Activated T-cell treated with anti-CD3 and anti-CD28 coated beads, Interleukin-2, amount 50 U/mL, for 72 hours (primary cell): ENCODE measurements at places on chromosomes 2 and 18.

- no peak for DNase-seq
Measured at GRCh38 chr2:99689145-99689742, 199.4 kb upstream of the REV1 start.

DNA sequence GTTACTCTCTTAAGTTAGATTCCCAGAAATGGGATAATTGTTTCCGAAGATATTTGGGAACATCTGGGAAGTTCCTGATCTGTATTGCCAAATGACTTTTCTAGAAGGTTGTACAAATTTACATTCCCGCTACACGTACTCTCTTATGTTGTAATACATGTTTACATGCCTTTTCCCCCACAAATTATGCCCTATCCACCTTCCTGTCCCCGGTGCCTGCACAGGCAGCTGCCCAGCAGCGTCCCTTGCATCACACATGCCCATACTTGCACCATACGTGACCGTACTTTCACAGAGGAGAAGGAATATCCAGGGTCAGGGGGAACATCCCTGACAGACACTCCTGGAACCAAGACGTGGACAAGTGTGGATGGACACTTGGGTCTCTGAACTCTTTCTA is 24.2 kb upstream of the KLF11 start:
- DNase-seq, result no peak

DNA sequence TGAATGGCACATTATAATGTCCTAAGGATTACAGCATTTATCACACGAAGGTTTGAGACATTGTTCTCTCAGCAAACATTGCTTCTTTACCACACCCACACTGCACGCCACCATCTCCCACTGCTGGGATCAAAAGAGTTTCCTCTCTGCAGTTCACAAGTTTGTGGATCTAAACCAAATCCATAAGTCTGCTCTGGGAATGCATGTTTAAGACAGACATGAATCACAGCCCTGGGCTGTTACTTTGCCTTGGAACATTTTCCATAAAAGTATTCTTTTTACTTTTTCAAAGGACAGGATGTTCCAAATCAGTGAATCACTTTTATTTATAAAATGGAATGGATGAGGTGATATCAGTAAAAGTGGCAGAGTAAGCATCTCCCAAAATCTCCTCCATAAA is 36.1 kb downstream of the STPG4 start:
- no peak for DNase-seq

- DNase-seq, result no peak
Measured at GRCh38 chr18:74222710-74223494, 68.9 kb downstream of the CYB5A start.

GRCh38 chr2:170701011-170701410 is 14.1 kb upstream of the SP5 start:
- no peak for DNase-seq

GRCh38 chr18:25056429-25056828 is 295.5 kb downstream of the ZNF521 start:
- DNase-seq, result no peak

DNA sequence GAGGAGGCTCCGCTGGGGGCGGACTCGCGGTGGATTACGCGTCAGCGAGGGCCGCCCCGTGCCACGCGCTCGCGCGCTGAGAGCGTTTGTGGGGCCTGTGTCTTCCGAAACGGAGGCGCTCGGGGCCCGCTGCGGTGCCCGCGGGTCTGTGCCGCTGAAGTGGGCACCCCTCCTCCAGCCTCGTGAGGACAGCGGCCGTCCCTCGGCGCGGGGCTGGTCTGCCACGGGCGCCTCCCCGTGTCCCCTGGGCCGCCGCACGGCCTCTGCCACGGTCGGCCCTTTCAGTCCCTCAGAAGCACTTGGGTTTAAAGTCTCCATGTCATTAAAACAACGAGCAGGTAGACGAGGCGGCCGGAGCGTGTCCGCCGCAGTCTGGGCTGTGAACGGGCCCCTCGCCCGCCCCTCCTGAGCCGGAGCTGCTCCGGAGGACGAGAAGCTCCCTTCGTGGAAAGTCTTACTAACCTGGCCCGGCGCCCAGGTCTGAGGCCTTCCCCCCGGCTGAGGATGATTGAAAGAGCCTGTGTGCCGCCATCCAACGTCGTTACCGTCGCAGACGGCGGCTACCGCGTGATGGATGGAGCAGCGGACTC is 97.6 kb downstream of the NFATC1 start:
- DNase-seq, result no peak

DNA sequence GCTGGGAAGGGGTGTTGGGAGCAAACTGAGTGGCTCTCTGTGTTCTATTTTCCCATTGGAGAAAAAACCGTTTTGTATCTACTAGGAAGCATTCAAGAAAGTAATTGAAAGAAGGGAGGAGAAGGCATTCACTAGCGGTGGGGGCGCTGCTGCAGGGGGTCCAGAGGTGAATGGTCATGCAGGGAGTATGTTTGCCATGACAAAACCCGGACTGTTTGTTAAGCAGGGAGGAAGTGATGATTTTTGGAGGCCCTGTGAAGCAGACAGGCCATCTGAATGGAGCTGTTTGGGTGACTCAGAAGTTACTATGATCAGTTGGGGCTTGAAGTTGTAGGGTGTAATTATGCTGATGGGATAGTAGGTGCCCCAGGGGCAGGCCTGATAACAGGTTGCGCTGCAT is 7.0 kb downstream of the TAF4B start:
- no peak for DNase-seq

DNA sequence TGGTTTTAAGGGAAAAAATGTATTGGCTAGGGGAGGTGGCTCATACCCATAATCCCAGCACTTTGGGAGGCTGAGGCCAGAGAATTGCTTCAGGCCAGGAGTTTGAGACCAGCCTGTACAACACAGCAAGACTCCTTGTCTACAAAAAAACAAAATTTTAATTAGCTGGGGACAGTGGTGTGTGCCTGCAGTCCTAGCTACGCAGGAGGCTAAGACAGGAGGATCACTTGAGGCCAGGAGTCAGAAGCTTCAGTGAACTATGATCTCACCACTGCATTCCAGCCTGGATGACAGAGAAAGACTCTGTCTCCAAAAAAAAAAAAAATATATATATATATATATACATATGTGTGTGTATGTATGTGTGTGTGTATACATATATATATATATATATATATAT is 18.5 kb downstream of the CCDC88A start:
- no peak for DNase-seq

- DNase-seq, result no peak
Measured at GRCh38 chr2:77649856-77650255, 127.7 kb upstream of the LRRTM4 start.

DNA sequence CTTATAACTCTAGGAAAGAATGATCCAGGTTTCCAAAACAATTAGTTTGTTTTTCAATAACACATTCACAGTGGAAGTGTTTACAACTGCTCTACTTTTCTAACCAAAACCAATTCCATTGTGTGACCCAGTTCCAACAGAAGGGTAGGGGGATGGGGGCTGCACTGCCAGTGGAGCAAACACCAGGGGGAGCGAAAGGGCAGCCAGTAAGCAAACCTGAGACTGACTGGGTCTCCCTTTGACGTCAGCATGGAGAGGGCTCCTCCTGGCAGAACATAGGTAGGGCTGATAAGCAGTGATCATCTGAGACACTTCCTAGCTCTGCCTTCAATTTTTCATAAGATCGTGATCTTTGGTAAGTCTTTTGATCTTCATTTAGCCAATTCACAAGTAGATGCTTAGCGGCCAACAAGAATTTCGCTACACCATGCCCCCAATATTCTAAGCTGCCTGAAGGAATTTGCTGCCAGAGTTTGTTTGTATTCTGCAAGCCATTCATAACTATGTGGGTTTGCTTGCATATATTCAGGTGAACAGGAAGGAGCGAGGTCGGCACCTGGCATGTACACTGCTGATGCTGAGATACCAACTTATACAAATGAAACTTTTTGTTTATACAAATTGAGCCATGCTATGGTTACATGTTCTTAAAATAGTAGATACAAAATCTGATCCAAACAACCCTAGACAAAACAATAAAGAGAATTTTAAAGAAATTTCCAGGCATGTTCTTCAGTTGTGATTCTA is 45.9 kb downstream of the ST6GAL2 start:
- DNase-seq, result peak; percentile 1

GRCh38 chr2:449246-450067 is 161.6 kb upstream of the ALKAL2 start:
- DNase-seq, result no peak

DNA sequence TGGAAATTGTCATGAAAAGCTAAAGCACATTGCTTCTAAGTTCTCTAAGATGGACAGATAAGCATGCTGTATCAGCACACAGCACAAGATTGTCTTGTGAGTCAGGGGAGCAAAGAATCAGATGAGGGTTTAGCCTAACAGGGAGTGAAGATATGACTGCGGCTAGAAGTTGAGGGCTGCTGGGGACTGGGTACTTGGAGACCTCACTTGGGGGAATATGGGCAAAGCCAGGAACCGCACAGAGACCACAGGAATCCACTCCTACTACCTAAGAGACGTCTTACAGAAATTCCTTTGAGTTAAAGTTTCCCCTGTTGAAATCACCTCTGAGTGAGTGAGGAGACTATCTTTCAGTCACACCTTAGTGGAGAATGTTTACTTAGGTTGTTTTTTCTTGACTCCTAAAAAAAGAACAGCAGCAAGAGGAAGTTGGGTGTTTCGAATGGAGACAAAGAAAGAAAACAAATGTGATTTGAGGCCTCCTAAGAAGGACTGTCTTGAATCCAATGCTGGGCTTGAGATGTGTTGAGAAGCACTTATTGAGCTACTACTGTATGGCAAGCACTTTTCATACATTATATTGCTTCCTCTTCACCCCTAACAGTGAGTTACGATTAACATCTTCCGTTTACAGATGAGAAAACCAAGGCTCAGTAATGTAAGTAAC is 100.7 kb downstream of the ANKRD44 start:
- peak; percentile 78 for DNase-seq

GRCh38 chr2:96407919-96408550 is 72.5 kb downstream of the NCAPH start:
- DNase-seq, result no peak

- DNase-seq, result no peak
Measured at GRCh38 chr2:68435615-68436014, 31.5 kb downstream of the FBXO48 start.

DNA sequence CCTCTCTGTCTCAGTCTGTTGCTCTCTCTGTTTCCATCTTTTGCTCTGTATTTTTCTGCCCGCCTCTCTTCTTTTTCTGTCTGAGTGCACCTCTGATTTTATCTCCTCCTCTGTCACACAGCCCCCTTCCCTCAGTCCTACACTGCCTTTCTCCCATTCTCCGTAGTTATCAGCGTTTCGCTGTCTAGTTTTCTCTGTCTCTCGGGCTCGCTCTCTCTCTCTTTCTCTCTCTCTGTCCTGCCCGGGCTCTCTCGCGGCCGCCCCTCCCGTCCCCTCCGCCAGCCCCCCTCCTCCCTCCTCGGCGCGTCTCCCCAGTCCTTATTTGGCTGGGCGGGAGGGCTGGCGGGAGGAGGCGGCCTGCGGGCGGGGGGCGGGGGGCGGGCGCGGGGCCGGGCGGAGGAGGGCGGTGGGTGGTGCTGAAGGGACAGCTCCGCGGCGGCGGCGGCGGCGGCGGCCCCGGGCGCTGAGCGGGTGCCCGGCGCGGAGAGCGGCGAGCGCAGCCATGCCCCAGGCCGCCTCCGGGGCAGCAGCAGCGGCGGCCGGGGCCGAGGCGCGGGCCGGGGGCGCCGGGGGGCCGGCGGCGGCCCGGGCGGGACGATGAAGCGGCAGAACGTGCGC is at the start of gene KCNK3:
Gene KCNK3 (plus strand): TSS at position 444 of the 618 bp plus-strand sequence. CDS start 154 bp downstream, at position 598.
- DNase-seq, result peak; percentile 49

GRCh38 chr2:149020432-149020851 is 18.1 kb upstream of the LYPD6B start:
- DNase-seq, result no peak

DNA sequence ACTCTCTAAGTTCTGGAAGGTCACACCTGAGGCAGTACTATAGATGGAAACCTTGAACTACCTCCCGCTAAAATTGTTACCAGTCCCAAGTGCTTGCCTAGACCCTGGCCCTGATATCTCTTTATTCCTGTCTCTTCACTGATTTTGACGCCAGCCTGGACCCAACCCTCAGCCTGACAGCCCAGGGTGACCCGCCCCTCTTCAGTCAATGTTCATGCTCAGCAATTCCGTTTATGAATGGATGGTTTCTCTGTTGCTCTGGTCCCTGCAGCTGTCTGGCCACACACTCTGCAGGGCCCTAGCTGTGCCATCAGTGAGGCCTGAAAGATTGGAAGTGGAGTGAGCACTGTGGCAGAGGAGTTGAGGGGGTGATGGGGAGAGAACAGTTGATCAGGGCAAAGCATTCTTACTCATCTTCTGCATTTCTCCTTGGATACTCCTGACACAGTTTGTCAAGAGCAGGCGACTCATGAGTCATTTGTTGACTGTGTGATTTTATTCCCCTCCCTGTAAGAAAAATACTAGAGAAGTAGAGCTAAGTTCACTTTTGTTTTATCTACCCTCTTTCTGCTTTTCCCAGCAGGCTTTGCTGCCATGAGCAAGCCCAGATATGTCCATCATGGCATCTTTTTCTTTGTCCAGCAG is 46.0 kb downstream of the NPAS2 start:
- DNase-seq, result no peak

- no peak for DNase-seq
Measured at GRCh38 chr2:182729710-182730339, 13.8 kb downstream of the DNAJC10 start.

DNA sequence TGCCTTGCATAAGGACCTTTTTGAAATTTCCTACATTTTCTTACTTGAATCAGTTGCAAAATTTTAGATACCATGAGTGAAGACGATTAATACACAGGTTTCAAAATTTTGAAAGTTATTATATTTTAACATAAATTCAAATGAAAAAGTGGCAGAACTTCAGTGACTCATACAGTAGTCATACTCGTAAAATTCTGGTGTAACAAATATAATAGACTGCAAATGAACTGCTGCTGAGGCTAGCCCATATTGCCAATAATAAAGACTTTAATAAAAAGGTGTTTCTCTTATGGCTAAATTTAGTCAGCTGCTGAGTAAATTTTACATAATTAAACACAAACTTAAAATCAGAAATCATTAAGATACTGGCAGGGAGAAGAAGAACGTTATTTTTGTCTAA is 36.9 kb downstream of the MSH6 start:
- no peak for DNase-seq

DNA sequence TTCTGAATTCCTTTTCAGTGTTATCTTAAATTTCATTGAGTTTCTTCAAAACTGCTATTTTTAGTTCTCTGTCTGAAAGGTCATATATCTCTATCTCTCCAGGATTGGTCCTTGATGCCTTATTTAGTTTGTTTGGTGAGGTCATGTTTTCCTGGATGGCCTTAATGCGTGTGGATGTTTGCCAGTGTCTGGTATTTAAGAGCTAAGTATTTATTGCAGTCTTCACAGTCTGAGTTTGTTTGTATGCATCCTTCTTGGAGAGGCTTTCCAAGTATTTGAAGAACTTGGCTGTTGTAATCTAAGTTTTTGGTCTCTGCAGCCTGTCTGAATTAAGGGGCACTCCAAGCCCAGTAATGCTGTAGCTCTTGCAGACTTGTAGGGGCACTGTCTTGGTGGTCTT is 249.3 kb downstream of the ZNF385B start:
- DNase-seq, result no peak
